ENCODE measurements at places on chromosomes 7 and 10.

DNA sequence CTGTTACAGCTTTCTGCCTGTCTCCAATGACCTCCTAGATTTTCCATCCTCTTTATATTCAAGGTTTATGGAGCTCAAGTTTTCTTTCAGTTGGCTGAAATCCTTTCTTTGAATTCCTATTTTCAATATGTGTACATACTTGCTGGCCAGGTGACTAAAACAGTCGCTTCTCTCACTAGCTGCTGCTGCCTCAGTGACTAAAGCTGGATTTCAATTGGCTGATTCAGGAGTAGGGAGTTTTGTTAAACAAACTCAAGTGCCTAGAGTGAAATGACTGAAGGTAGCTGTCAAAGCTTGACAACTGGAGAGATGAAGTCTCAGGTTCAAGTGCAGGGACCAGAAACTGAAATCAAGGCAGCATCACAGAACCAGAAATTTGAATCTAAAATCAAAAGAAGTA, 6.7 kb upstream of the POLR1F start:
- no peak for DNase-seq

DNA sequence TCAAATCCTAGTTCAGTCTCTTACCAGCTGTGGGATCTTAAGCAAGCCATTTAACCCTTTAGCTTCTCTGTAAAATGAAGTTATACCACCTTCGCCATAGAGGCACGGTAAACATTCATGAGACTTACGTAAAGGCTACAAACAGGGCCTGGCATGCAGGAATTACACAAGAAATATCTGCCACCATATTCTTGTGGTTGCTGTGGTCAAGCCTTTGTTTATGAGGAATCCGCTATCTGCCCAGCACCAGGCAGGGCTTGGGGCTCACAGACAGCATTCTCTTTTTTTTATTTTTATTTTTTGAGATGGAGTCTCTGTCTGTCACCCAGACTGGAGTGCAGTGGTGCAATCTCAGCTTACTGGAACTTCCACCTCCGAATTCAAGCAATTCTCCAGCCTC, 9.9 kb downstream of the AIFM2 start:
- no peak for DNase-seq

DNA sequence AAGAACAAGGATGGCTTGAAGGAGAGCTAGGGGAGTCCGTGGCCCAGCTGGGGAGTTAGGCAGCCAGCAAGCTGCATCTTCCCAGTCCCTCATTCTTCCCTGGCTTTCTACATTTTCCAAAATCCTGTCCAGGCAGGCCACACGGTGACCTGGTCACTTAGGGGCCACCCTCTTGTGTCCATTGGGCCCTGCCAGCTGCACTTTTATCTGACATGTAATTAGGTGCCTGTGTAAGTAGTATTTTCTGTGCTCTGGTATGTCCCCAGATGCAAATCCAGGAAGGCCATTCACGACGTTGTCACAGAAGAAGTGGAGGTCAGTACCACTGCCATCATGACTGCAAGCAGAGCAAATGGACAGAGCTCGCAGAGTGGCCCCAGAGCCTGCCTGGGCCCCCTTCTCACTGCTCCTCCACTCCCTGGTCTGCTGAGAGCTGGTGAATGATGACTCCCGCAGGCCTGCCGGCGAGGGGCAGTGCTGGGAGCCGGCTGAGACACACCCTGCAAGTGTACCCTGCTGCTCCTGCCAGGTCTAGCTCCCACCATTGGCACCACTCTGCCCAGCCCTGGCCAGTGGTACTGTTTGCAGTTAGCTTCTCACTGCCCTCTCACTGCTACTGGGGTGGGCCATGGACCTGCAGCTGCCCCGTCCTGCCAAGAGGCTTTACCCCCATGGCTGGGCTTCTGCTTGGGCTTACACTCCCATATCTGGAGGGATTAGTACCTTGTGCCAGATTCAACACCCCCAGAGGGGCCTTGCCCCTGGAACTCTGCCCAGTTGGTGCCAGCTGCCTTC, 98.2 kb downstream of the GLRX3 start:
- DNase-seq = no peak

DNA sequence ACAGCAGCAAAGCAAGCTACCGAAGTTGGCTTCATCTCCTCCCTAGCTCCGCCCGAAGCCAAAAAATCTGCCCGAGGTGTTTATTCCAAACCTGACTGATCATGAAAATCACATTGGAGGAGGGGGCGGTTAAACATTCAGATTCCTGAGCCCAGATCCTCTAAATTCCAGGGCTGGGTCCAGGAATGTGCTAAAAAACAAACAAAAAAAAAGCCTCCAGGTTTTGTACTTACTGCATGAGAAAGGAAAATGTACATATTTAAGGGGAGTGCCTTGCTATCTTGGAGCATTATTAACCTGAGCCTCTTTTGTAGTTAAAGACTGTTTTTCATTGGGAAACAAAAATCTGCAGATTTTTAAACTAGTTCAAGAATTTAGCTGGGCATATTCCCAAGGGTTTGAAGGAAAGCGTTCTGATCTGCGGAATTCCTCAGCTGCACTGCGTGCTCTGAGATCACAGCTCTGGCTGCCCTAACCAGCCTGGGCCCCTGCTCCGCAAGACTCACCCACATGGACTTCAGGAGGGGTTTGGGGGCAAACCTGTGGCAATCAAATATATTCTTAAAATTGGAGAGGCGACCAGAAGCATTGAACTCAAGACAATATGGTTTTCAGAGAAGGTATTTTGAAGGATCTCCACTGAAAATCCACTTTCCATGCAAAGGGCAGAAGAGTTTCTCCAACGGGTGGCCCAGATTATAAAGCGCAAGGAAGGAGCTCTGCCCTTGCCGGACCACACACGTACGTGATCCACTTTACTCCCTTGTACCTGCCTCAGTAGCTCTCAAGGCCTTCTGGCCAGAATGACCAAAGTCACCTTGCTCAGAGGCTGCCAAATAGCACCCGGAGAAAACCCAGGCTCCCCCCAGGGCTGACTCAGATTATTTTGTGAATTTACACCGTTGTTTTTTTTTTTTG, 10.0 kb upstream of the TNS3 start:
- DNase-seq = no peak

GRCh38 chr7:2876031-2876731, 32.1 kb upstream of the GNA12 start:
- no peak for DNase-seq

GRCh38 chr10:88108115-88108610, 244.7 kb downstream of the PTEN start:
- DNase-seq = no peak

DNA sequence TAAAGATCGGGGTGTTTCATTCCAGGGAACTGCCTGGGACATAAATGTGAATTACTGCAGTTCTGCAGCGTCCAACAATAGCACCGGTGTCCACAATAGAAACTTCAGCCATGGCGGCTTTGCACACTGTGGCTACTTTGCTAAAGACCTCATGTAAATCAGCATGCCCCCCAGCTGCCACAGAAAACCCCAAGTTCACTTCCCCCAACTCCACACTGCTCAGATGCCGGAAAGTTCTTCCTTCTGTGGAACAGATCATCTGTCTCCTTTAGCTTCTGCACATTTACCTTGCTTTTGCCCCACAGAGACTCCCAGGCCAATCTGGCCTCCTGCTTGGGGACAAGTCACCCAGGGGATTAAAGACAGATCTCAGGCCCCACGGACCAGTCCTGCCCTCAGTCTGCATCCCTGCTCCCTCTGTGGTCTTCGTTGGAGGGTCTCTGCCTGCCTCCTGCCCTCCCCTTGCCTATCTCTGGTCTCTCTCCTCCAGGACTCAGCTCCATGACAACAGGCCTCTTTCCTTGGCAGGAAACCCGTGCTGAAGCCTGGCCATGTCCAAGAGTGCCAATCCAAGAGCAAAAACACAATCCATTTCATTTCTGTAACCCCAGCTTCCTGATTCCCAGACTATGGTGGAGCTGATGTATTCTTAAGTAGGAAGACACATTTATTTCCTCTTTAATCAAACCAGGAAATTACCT, 403.2 kb downstream of the RPS24 start:
- no peak for DNase-seq

GRCh38 chr10:71850743-71851464, at the start of gene PSAP:
PSAP (minus strand) TSS chr10:71851251; CDS start chr10:71851221, 30 bp downstream.
- DNase-seq = peak; percentile 96

GRCh38 chr7:83468251-83468739, 180.6 kb downstream of the SEMA3E start:
- DNase-seq = peak; percentile 48

GRCh38 chr7:125061776-125062397, 132.3 kb upstream of the POT1 start:
- no peak for DNase-seq

- no peak for DNase-seq
Measured at GRCh38 chr10:77398558-77398957, 239.1 kb downstream of the KCNMA1 start.

DNA sequence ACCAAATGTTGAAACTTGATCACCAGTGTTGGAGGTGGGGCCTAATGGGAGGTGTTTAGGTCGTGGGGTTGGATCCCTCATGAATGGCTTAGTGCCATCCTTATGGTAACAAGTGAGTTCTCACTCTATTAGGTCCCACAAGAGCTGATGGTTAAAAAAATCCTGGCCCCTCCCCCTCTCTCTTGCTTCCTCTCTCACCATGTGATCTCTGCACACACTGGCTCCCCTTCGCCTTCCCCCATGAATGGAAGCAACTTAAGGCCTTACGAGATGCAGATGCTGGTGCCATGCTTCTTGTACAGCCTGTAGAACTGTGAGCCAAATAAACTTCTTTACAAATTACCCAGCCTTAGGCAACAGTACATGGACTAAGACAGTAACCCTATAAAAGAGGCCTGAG, 62.7 kb downstream of the PPP1R3C start:
- no peak for DNase-seq

GRCh38 chr10:74063256-74063655, 65.3 kb downstream of the VCL start:
- DNase-seq = no peak

DNA sequence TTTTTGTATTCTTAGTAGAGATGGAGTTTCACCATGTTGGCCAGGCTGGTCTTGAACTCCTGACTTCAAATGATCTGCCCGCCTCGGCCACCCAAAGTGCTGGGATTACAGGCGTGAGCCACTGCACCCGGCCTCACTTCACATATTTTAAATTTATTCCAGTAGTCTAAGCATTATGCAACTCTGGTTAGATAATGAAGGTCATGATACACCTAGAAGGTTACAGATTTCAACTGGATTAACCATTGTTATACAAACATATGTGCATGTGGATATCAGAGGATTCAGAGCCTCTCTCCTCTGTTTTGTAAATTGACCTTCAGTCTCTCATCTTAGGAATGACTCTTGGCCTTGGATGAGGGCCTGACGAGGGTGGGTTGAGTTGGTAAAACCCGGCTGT, 146.3 kb downstream of the DPP6 start:
- no peak for DNase-seq

DNA sequence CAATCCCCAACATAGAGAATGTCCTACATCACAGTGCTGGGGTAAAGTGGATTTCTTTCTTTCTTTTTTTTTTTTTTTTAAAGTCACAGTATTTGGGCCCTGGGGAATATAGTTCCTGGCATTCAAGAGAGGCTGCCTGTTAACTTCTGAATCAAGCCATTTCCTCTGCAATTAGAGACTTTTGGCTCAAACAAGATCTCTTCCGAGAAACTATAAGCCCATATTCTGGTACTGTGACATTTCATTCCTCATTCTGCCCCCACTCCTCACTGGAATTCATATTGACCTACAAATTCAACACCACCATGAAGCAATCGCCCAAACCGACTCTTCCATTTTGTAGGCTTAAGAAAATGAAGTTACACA, 187.4 kb downstream of the PHTF2 start:
- no peak for DNase-seq

- DNase-seq = no peak
Measured at GRCh38 chr7:41491308-41491707, 211.6 kb downstream of the INHBA start.

DNA sequence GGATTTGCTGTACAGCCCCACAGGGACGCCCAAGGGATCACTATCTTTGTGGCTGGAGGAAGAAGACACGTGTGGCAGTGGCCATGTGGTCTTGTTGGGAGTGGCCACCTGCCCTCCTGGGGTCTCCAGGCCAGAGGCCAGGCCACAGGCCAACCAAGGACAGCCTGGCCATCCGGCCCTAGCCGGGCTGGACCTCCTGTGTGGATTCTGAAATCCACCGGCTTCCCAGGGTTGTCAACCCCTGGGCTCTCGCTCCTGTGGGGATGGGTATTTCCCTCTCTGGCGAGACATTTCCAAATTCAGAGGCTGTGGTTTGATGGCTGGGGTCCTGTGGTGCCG, 31.5 kb upstream of the CFAP46 start:
- no peak for DNase-seq

DNA sequence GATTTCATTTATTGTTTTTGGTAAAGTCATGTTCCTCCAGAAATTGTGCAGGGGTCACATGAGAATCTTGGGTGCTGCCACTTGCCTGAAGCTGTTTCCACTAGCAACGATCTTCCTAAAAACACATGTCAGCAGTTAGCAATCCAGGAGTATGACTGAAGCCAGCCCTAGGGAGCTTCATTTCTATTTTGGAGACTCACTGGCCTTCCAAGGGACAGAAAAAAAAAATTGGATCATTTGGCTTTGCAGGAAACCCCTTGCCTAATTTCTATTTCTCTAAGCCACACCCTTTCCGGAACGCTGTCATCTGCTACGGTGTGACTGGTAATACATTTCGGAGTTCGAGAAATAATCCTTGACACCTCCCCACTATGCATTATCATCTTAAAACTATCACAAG, 204.7 kb downstream of the TAX1BP1 start:
- no peak for DNase-seq

- no peak for DNase-seq
Measured at GRCh38 chr10:117502421-117503243, 39.9 kb upstream of the EMX2 start.

DNA sequence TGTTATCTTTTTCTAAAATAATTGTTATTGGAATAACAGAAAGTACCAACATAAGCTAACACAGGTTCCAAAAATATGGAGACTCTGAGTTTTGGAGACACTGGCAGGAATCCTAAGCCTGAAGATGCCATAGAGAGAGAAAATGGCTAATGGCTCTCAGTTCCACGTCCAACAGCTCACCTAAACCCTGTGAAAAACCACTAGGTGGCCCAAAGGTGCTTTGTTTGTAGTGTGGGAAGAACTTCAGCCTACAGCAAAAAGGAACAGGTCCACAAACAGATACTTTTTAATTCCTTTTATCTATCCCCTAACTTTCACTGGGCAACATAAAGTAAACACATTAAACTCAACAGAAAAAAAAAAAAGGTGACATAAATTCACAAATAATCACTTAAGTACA, 272.3 kb downstream of the SEMA3D start:
- no peak for DNase-seq

DNA sequence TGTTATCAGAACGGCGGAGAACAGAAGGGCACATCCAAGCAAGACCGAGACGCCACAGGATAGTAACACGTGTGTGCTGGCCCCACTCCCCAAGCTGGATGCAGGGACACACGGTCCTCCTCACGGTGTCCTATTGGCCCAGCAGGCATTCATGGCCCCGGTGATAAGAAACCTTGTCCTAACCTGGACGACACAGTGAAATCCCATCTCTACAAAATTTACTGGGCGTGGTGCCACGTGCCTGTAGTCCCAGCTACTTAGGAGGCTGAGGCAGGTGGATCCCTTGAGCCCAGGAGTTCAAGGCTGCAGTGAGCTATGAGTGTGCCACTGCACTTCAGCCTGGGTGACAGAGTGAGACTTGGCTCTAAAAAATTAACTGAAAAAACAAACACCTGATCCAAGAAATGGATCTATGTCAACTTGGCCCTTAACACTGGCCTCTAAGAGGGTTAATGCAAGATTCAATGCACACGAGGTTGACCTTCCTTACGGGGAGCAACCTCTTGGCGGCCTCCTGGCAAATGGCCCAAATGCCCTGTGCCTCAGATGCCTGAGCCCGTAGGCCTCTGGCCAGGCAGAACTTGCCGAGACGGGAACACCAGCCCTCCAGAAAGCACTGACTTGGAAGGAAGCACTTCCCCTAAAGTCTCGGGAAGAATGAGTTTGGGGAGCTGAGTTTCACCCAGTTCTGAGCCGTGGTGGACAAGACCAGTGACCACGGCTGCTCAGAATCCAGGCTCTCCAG, 72.3 kb downstream of the ZRANB1 start:
- no peak for DNase-seq

Data from amygdala (tissue), 56 donors.